ENCODE measurements at places on chromosomes 11 and 22.
A peak's percentile ranks its signal among the peaks of the same experiment; 100 is the strongest.

- peak; percentile 97 for DNase-seq
Measured at GRCh38 chr22:37905534-37906363, at the start of gene MICALL1. Gene MICALL1, plus strand, starts transcription at chr22:37906297. Its CDS starts 126 bp downstream, at chr22:37906423.

DNA sequence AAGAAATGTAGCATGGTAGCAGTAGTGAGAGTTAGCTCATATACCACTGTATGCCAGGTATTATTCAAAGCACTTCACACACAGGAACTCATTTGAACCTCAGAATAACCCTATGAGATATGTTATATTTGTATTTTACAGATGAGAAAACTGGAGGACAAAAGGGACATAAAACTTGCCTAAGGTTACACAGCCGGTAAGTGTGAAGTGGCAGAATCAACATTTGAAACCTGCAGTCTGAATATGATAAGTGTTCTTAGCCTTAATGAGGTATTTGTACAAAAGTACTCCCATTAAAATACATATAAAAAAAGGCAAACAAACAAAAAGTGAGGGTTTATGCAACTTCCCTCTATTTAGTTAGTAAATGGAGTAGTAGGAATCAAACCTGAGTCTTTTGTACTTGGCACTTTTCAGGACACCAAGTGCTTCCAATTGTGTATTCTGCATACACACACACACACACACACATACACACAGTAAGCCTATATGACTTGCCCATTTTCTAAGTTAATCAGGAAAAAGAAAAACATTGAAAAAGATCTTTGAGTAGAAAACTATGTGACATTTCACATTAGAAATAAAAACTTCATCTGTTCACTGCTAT lies 223.9 kb upstream of the FOLH1 start:
- DNase-seq: no peak

GRCh38 chr22:30606455-30607299 lies at the start of gene TCN2:
Gene TCN2, plus strand, starts transcription at chr22:30607174. Its CDS starts 158 bp downstream, at chr22:30607332.
- DNase-seq: peak; percentile 67

DNA sequence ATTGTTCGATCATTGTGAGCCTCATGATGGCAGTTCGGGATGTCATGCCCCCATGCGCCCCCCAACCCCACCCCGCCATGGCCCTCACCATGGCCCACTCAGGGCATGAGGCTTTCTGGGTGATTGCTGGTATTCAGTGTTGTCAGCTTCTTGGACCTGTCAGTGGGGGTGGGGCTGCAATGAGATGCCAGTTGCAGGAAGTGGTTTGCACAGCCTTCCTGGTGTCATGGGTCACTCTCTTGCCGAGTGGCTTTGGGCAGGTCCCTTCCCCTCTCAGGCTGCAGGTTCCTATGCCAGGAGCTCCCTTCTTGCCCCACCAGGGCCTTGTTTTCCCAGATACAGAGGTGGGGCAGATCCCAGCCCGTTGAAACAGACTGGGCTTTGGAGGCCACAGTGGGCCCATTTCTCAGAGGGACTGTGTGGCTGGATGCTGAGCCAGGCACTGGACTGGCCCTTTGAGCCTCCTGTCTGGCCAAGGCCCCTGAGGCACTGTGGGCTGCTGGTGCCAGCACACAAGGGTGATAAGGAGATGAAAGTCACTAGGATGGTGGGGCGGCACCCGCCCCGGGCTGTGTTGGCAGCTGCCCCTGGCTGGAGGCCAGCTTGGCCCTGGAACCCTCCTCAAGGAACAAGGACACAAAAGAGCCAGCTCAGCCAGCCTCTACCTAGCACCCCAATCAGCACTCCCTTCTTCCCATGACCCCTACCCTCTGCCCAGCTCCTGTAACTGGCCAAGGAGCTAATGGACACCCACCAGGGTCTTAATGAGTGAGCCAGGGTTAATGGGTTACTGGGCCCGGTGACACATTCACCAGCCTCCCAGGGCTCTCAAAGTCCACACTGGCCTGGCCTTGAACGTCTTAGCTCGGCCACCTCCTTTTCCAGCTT lies 1.5 kb upstream of the GGT1 start:
- no peak for DNase-seq

DNA sequence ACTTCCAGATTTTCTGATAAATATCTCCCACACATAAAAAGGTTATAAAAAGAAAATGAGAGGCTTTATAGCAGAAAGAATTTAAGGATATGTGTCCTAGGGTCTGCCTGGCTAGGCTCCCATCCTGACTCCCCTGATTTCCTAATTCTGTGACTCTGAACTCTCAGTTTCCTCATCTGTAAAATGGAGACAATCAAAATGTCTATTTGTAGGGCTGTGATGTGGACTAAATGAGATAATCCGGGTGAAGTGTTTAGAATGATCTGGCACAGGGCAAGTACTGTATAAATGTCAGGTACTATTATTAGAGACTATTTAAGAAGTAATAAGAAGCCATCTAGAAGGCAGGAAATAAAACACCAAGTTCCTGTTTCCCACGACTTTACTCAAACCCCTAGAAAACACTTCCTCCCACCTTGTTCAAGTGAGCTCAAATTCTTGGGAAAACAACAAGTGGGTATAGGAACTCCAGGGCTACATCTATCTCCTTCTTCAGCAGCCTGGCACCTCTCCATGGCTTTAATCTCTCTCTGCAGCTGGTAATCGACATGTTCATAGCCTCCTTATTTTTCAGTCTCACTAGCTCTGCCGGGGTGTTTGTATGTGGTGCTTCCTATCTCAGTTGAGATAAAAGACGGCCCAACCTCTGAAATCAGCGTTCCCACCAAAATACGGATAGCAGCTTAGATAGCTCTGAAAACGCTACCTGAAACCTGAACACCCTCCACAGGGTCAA lies 6.7 kb downstream of the ASCC2 start:
- no peak for DNase-seq

DNA sequence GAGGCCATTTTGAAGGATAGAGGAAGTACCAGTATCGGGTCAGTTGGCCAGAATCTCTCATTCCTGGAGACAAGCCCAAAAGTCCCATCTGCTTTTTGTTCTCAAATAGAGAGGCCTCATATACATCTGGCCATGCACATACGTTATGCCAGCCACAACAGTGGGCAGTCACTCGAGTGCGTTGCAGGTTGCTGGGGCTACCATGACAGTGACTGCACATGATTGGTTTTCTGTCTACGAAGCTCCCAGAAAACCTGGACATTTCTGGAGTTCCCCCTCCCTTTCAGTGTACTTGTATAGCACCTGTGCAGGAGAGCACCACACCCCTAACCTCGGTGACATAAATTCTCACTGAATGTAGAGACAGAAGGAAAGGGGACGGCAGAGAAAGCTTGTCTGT lies 62.1 kb downstream of the C22orf31 start:
- no peak for DNase-seq

- DNase-seq: peak; percentile 87
Measured at GRCh38 chr11:832529-833113, at the start of gene CD151. Gene CD151, plus strand, starts transcription at chr11:832952. Its CDS starts 3,118 bp downstream, at chr11:836070.

- no peak for DNase-seq
Measured at GRCh38 chr11:27025957-27026733, 14.5 kb upstream of the BBOX1 start.

Measured in GM19239 (cell line).